CD8-positive, alpha-beta memory T cell (primary cell): ENCODE measurements at places on chromosomes 11 and 22. TPM values are rescaled to one million over a fixed set of nuclear protein-coding genes. Genes with fewer than 3 reads are reported as not detected.

DNA sequence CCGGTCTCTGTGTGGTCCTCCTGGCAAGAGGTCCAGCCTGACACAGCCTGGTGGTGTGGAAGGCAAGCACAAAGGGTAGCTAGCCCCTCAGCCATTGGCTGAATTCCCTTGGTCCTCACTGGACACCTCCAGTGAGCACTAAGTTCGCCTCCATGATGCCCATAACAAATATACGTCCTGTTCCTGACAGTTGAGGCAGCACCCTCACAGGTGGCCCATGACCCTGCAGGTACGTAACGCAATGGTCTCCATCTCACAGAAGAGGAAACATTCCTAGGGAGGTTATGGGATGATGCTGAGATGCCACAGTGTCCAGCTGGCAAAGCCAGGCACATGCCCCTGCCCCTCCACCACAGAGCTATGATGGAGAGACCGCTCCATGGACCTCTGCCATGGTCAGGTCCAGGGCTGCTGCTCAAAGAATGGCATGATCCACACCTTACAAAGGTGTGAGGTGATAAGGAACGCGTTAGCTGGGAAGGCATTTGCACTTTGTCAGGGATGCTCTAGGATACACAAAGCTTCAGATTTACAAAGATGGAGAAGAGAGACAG, 1.4 kb upstream of the GNAZ start:
- DNase-seq, result peak; percentile 27

The OR8U1 gene
- total RNA-seq, result not detected

- no peak for DNase-seq
These were observed 9.1 kb downstream of the GAL3ST1 start for GRCh38 chr22:30565341-30565740.

The RIMBP3B gene
- total RNA-seq, result 0.35 TPM

DNA sequence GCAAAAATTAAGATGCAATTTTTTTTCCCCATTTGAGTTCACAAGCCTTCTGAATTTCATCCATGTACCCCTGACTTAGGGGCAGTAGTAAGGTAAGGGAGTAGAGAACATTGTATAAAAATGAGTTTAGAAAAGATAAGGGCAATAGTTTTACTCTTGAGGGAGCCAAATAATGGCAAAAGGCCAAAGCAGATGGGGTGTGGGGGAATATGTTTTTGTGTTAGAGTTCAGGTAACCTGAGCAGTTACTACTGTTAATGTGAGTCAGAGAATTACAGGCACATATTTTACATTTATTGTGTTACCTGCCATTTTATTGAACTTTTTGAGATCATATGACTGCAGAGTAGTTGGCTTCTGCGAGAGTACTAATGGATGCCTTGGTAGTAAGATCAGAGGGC, 3.1 kb downstream of the EED start:
- no peak for DNase-seq

- no peak for DNase-seq
These were observed 90.4 kb upstream of the PDGFD start for GRCh38 chr11:104254347-104254746.

DNA sequence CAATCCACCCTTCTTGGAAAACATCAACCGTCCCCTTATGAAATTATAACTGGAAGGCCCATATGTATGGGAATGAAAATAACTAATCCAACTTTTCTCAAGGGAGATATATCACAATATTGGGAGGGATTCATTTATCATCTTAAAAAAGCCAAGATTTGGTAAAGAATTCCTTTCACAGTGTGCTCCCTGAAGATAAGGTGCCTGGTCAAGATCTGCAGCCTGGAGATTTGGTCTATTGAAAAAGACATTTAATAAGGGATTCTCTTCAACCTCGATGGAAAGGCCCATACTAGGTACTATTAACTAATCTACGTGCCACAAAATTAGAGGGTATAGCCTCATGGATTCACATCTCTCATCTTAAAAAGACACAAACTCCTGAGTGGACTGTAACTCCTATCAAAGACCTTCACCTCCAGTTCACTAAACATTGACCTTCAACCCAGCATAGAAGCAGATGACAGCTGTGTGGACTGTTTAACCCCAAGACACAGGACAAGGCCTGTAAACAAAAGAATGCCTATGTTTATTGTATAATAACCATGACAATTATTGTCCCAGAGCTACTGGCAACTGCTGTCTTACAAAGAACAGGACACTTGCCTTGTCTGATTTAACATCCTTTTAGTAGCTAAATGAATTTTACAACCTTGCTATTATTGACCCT, 4.8 kb upstream of the FDX1 start:
- no peak for DNase-seq

DNA sequence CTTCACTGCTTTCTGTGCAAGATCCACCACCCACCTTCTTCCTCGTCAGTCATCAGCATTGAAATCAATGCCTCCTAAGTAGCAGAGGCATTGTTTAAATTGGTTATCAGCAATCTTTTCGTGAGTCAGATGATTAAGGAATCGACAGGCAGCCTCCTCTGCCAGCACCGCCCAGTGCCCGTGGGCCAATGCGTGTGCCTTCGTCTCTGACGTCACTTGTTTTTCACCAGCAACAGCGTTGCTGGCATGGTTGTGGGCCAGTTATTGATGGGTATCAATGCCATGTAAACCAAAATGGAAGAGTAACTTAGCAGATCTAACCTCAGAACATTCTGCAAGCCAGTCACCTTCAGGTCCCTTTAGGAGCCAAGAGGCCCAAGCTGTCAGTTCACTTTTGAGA, 69.6 kb downstream of the BARX2 start:
- DNase-seq, result no peak

GRCh38 chr11:33773987-33774735, at the start of gene FBXO3:
Gene FBXO3 (minus strand): TSS chr11:33774520. CDS start chr11:33774497, 23 bp downstream.
- DNase-seq, result peak; percentile 87

GRCh38 chr11:118659314-118659952, 20.0 kb downstream of the TREH start:
- DNase-seq, result peak; percentile 75

- no peak for DNase-seq
These were observed 105.0 kb downstream of the DBX1 start for GRCh38 chr11:20055312-20055711.

The APOL5 gene
- not detected for total RNA-seq

- no peak for DNase-seq
These were observed 558 bp downstream of the TSPAN4 start for GRCh38 chr11:843086-843734.

GRCh38 chr11:130485983-130486382, 37.5 kb downstream of the ADAMTS15 start:
- no peak for DNase-seq
